Choroid plexus epithelial cell (primary cell): ENCODE measurements at places on chromosomes 5 and 9.
A peak's percentile ranks its signal among the peaks of the same experiment; 100 is the strongest.

DNA sequence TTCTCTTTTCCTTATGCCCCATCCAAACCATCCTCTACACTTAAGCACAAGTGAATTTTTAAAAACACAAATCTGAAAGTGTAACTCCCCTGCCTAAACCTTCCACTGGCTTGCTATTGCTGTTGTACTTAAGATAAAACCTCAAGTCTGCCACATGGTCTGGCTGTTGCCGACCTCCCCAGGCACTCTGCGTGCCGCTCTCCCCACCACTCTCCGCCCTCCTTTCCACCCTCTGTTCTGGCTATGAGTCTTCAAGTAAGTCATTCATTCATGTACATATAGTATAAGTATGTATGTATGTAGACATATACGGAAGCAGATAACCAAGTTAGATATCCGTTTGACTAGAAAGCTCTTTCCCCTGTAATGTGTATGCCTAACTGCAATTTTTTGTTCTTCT, 94.7 kb upstream of the ANKRD55 start:
- no peak for DNase-seq

DNA sequence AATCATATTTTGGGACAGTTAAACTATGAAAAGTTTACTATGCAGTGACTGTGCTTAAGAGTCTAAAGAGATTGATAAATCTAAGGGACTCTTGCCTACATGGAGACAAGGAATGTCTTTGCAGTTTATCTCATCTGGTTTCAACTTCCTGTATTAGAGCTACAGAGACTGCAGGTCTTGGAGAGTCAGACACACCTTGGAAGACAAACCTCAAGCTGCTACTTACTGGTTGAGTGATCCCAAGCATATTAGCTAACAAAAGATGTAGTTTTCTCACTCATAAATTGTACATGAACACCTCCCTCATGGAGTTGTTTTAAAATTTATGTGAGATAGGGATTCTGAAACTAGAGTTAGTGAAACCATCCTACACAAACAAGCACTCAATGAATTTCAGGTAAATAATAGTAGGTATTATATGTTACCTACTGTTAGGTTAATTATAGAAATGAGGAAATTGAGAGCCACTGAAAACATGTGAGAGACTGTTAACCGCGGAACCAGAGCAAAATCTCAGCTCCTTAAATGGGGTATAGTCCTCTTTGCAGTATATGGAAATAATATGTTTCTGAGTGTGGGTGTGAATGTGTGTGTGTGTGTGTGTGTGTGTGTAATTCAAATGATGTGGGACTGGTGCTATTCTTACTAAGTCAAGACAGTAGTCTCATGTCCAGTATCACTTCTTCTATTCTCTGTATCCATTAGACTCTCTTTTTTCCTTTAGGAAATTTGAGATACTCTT, 752.1 kb downstream of the DTWD2 start:
- DNase-seq = no peak

DNA sequence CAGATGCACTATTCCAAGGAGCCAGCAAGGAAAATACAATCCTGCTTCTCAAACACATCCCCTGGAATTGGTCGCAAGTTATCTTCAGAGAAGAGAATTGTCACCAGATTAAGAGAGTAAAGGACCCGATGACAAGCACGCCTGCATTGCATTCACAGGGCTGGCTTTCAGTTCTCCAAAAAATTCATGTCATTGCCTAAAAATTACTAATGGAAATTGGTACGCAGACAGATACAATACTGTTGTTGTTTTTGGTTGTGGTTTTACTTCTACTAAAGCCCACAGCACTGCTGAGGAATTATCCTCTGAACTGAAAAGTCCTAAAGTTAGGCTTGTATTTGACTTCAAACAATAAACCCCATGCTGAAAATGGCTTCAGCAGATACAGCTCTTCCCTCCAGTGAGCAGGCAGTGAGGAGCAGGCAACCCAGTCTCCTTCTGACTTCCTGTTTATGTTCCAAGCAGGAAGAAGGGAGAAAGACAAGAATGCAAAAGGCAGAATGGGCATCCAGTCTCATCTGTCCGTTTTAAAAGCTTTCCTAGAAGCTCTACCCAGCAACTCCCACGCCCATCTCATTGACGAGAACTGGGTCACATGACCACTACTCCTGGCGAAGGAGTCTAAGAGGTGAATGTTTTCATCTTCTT, 80.6 kb upstream of the ZNF366 start:
- peak; percentile 43 for DNase-seq

DNA sequence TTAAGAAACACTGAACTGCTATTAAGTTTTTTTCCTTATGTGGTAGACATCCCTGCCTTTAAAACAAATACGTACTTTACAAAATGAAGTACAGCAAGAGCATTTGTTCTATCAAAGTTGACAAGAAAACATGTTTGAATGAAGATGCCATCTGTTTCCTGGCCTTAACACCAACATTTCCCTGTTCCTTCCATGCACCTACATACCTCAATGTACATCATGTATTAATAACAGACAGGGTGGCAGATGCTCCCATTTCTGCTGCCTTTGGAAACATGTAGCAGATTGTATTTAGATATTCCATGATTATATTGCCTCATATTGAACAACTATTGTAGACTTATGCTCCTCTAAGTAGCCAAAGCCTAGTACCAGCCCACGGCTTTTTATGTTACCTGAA, 104.4 kb downstream of the PJA2 start:
- no peak for DNase-seq

GRCh38 chr5:128506643-128507042, 31.4 kb downstream of the FBN2 start:
- no peak for DNase-seq

DNA sequence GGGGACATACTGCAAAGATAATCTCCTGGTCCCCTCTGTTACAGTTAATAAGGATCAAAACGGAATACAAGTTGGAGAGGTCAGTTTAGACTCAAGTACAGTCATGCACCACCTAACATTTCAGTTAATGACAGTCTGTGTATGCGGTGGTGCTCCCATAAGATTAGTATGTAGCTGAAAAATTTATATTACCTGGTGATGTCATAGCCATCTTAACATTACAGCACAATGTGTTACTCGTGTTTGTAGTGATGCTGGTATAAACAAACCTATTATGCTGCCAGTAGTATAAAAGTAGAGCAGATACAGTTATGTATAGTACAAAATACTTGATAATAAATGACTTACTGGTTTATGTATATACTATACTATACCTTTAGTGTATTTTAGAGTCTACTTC, 207.9 kb downstream of the GDNF start:
- DNase-seq = no peak

GRCh38 chr5:34058532-34058931, 15.5 kb upstream of the C1QTNF3 start:
- DNase-seq = no peak

DNA sequence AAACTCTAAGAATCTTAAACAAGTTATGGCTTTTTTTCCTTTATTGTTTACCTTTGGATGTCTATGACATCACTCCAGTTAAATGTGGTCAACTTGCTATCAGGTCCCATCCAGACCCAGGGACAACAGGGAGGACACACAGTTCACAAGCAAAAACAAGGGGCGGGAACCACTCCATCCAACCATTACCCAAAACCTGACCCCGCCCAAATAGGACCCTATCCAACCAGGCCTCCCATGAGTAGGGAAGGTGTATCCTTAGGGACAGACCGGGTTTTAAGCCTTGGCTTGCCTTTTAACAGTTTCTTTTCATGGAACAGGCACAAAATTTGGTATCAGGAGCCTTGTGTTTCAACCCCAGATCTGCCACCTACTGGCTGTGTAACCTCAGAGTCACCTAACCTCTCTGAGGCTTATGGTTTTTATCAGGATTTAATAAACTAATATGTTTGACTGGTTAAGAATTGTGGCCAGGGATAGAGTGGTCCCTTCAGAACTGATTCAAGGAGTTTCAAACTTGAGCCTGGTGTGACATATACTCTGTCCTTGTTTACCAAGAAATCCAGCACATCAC, 127.7 kb upstream of the RAD23B start:
- no peak for DNase-seq

DNA sequence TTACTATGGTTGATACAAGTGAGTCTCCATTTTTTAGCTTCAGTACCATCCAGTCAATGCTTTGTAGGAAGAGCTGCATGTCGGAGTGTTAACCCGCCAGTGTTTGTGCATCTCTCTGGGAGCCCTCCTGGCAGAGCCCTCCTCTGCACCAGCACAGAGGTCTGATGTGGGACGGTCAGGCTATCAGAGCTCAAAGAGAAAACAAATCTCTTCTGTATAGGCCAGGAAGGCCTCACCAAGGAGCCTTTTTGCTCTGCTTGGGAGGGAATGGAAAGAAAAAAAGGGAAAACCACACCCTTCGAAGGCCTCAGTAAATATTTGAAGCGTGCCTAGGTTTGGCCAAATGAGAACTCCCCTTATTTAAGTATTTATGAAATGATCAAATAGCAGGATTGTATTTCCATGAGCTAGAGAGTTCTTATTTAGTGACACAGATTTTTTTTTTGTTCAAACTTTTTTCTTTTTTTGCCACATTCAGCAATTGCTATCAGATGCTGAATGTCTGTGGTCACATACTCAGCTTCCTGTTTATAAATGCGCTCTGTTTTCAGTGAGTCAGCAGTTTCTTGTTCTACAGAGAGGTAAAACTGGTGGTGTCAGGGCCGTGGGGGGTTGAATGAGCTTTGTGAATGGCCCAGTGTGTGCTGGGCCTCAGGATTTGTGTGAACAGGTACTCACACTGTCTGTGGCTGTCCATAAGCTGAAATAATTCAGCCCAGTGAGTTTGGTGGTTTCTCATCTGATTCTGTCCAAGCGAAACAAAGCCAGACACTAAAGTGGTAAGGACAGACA, 226.6 kb downstream of the SNX18 start:
- peak; percentile 98 for DNase-seq

DNA sequence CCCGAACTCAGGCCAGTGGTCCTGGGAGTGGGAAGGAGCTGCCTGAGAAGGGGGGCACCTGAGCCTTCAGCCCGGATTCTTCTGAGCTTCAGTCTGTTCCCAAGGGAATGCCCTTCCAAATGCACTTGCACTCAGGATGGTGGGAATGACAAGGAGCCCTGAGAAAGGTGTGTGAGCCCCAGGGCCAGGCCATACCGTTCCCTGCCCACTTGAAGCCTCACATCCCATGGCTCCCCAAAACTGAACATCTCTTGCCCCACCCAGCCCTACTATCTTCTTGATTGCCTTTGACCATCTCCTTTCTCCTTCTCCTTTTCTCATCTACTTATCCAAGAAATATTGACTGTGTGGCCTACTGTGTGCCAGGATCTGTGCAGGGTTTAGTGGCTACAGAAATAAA, 84.4 kb upstream of the HSPA9 start:
- no peak for DNase-seq

GRCh38 chr9:123438321-123438720, 82.3 kb downstream of the CRB2 start:
- peak; percentile 48 for DNase-seq
